ENCODE measurements at places on chromosomes 5 and 9. TPM values are rescaled to one million over a fixed set of nuclear protein-coding genes. Genes with fewer than 3 reads are reported as not detected.
A peak's percentile ranks its signal among the peaks of the same experiment; 100 is the strongest.

- DNase-seq: no peak
Observed at GRCh38 chr5:146675636-146676035, 159.6 kb upstream of the GPR151 start.

GRCh38 chr5:68047035-68047434 lies 168.5 kb upstream of the PIK3R1 start:
- no peak for DNase-seq

DNA sequence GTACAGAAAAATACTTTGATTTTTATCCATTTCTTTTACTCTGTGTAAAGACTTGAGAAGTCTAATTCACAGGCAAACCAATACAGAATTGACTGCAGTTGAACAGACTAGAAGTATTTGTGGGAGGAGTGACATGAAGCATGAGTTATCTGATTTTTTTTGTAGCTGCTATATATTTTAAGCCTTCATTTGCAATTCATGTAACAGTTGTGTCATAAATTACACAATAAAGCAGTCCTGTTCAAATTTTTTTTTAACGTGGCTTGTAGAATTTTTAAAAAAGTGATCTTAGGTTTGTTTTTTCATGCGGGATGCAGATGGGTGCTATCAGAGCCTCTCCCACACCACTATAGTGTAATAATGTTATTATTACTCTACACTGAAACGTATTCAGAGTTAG lies 2.9 kb upstream of the MAML1 start:
- no peak for DNase-seq

DNA sequence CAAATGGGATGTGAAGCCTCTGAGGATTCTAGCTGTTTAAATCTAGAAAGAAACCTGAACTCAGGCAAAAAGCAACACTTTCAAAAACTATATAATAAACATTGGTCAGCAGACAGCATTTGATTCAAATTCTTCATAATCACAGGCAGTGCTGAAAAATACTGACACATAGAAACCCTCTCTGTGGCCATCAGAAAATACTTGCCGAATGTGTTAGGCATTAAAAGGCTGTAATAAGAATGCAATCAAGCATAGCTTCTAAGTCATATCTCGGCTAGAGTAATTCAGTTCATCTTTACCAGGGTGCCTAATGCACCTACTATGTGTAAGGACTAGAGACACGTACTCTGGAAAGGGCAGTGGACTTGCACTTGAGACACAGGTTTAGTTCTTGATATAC lies 405.3 kb upstream of the SGCD start:
- DNase-seq: no peak

GRCh38 chr9:86669422-86669821 lies 277.9 kb downstream of the GAS1 start:
- no peak for DNase-seq

GRCh38 chr5:137621861-137622823 lies 113.7 kb downstream of the KLHL3 start:
- DNase-seq: peak; percentile 46

DNA sequence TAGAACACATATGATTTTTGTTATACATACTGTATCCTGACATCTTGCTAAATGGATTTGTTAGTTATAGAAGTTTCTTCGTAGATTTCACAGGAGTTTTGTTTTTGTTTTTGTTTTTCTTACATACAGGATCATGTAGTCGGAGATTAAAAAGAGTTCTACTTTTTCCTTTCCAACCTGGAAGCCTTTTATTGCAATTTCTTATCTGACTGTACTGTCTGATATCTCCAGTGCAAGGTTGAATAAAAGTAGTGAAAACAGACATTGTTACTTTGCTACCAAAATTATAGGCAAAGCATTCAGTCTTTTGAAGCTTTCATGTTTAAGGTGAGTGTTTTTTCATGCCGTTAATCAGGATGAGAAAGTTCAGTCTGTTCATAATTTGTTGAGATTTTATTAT lies 117.4 kb upstream of the PRSS3 start:
- no peak for DNase-seq

DNA sequence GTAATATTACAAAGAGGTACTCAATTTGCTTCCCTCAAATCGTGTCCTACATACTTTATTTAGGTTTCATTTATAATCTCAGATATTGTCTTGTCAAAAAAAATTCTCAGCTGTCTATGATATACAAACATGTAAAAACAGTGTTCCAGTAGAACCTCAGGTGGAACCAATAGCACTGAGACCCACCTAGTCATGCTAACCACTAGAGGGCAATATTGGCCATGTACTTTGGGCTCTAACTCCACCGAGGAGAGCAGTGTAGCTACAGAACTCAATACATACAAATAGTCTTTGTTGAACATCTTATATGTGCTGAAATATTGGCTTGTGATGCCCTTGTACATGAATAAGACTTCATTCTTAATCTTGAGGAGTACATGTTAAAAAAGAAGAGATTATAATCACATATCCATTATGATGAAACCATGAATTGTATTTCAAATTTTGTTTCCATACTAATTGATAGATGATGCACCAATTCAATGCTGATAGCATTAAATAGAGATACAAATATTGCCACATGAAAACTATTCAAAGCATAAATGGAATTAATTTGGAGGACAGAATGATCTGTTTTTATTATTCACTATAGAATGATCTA lies 71.2 kb upstream of the CNTLN start:
- DNase-seq: no peak

GRCh38 chr5:44845777-44846176 lies 37.0 kb downstream of the MRPS30 start:
- DNase-seq: no peak

DNA sequence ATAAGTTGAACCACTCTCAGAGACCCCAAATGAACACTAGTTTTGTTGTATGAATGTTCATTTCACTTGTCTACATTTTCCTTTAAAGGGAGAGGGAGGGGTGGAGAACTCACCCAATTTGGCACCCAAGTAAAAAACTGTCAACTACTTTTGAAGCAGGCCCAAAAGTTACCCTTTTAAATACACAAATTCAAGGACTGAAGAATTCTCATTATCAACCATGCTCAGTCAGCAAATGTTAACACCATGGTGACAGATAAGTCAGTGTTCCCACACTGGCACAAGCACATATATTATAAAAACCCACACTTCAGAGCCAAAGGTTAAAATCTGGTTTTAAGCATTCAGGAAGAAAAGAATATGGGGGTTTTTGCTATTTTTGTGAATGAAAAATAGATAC lies 31.6 kb downstream of the CSNK1A1 start:
- DNase-seq: no peak

DNA sequence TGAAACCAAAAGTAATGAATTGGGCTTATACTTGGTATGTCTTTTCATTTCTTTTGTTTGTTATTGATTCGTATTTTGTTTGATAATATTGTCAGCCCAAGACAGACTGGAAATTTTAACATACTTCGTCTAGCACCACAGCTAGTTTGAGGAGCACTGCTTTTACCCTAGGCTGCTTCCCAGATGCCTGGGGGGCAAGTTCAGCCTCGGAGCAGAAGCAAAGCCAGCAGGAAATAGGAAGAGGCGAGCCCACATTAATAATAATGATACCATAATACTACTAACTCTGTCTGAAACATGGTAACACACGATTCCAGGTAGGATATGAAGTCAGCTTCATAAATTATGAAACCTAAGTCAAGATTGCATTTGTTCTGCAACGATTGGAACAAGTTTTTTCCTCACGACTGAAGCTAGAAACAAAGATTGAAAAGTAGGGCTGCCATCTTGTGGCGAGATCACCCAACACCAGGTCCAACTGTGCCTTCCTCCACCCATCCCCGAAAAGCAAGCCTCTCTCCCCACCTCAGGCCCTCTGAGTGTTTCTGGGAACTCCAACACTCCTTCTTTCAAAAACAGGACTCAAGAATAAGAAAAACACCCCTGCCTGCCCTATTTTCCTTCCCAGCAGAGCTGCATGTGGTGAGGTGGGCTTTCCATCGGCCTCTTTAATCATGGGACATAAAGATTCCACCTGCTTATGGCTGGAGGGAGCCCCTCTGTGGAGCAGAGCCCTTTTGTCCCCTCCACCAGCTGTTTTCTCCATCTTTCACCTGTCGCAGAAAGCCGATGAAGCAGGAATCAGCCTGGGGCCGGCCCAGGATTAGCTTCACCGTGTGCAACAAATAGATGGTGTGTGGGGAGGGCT lies 236.4 kb downstream of the CAAP1 start:
- no peak for DNase-seq

DNA sequence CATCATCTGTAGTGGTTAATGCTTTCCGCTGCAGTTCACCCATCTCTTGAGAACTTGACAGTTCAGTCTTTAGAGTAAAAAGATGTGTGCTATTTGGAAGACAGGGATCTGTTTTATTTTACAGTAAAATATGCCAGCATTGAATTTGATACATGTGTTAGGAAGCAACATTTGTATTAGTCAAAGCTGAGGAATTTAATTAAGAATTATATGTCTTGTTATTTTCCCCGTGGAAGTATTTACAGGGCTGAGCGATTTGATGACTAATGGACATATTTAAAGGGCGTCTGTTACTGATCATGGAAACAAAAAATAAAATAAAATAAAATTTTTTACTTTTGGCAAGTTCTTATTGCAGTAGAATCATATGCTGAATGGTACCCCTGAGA lies 101.3 kb downstream of the PAM start:
- DNase-seq: no peak

- no peak for DNase-seq
Observed at GRCh38 chr9:126521551-126521950, 92.2 kb upstream of the LMX1B start.

DNA sequence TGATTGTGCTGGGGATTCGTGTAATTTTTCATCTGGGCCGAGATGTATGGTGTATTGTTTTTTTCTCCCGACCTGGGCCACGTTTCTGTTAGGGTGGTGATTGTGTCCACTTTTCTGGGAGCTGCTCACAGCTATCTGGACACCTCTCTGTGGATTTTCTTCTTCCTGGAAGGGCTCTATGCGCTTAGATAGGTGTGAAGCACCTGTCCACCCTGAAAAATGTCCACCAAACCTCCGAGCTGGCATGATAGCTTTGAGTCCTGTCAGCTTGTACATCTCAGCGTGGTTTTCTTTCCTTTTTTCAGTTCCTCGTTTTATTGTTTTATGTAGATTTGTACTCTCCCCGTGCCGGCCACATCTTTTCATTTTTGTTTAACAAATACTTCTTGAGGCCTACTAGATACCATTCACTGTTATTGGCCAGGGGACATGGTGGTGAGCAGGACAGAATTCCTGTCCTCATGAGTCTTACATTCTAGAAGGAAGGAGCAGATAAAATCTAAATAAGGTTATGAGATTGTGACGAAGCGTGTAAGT lies 1.1 kb downstream of the UGCG start:
- no peak for DNase-seq

- DNase-seq: no peak
Observed at GRCh38 chr5:13350767-13351166, 593.7 kb downstream of the DNAH5 start.

- no peak for DNase-seq
Observed at GRCh38 chr9:96522366-96522765, 72.4 kb downstream of the HABP4 start.

DNA sequence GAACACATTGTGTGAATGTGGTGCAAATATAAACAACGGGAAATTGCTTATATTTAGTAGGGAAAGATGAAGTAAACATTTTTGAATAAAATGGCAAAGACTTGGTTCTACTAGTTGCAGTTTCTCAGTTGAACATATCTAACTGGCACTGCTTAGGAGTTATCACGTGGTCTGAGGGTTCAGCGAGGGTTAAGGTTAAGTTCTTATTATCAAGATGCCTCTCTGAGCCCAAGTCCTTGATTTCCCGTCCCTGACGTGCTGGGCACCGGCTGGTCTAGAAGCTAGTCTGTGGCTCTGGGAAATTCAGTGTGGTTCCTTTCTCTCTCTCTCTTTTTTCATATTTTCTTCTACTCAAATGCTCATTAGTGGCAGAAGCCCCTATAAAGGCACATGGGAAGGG lies 81.6 kb upstream of the PITX1 start:
- DNase-seq: no peak

- no peak for DNase-seq
Observed at GRCh38 chr9:90029386-90029785, 424.6 kb downstream of the GADD45G start.

GRCh38 chr5:131993676-131994075 lies 17.8 kb downstream of the ACSL6 start:
- no peak for DNase-seq

Gene DBH
- not detected for total RNA-seq

Gene CBY3
- total RNA-seq: not detected

Gene SUSD3
- 7.2 TPM for total RNA-seq

Gene MELK
- not detected for total RNA-seq

Gene TAF11L5
- total RNA-seq: not detected

Gene PCDHB2
- 2.6 TPM for total RNA-seq

Gene ISCA1
- total RNA-seq: 54.6 TPM

Gene CCDC183
- total RNA-seq: 1.5 TPM

Gene P4HA2
- 23.9 TPM for total RNA-seq

Gene CER1
- total RNA-seq: not detected

Gene FOXB2
- not detected for total RNA-seq

Measured in sigmoid colon (tissue), 7 donors.